ACHN (cell line): ENCODE measurements at places on chromosomes 1 and 21.

- DNase-seq = no peak
Measured at GRCh38 chr1:189633658-189634057, 844.0 kb downstream of the BRINP3 start.

DNA sequence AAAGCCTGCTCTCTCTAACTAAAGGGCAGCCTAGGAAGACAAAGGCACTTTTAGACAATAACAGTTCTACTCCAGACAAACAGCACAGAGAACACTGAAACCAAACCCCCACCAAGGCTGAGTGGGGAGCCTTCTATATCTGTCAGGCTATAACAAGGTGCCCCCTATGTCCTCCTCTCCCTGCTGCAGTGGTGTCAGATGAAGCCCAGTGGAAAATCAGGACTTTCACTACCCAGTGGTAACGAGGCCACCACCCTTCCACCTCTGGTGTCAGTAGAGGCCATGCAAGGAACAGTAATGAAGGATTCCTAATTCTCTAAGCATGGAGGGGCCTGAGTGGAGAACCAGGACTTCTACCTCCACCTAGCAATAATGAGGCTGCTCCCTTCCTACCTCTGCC lies 83.7 kb downstream of the ZSWIM5 start:
- DNase-seq = no peak

DNA sequence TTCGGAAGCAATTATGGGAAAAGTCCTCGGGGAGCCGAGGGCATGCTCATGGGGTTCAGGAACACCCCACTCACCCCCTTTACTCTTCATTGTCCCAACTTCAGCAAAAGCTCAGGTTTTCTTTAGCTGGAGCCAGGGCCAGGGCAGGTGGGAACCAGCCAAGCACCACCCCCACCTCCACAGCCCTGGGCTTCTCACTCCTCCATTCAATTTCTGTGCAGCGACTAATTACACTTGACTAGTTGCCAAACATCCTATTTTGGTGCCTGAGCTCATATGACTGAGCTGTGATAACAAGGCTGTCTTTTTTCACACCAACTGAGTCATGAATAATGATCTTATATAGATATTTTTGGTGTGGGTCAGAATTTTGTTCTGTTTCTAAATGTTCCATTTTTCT lies 257.2 kb upstream of the AJAP1 start:
- DNase-seq = no peak

GRCh38 chr1:240190881-240191401 lies 99.3 kb downstream of the FMN2 start:
- DNase-seq = peak; percentile 99

GRCh38 chr1:236066828-236067386 lies 2.0 kb upstream of the NID1 start:
- DNase-seq = no peak

GRCh38 chr1:16615253-16616252 lies 2.2 kb upstream of the NBPF1 start:
- DNase-seq = no peak

DNA sequence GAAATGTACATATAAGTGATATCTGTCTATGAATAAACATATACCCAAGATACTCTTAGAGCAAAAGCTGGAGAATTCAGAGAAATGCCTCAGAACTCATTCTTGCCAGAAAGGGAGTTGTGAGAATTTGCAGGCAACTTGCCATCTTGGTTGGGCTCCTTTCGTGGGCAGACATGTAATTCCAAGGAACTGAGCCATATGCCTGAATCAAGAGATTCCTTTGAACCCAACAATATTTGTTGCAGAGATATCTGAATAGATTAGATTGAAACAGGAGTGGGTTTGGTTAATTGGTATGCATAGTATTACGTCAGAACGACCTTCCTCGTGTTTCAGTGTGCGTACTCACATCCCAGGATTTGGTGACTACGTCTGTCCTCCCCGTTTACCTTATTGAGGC lies 67.0 kb downstream of the TGFB2 start:
- no peak for DNase-seq

GRCh38 chr1:15952317-15953258 lies 23.3 kb downstream of the ZBTB17 start:
- DNase-seq = peak; percentile 88

DNA sequence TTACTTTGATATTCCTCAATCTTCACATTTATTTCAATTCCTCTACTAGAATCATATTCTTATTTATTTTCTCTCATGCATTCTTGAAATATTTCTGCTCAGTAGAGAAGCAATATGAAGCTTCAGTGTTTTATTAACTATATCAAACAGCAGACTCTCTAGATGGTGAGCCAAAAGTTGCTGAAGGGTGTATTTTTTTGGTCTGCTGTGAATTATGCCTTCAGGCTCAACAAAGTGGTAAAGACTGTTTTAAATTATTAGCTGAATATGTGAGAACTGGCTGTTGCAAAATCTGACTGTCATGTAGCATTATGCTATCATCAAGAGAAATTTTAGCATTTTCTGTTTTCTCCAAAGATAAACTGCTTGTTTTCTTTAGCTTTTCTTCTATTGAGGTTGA lies 24.9 kb upstream of the CDC42BPA start:
- DNase-seq = no peak

DNA sequence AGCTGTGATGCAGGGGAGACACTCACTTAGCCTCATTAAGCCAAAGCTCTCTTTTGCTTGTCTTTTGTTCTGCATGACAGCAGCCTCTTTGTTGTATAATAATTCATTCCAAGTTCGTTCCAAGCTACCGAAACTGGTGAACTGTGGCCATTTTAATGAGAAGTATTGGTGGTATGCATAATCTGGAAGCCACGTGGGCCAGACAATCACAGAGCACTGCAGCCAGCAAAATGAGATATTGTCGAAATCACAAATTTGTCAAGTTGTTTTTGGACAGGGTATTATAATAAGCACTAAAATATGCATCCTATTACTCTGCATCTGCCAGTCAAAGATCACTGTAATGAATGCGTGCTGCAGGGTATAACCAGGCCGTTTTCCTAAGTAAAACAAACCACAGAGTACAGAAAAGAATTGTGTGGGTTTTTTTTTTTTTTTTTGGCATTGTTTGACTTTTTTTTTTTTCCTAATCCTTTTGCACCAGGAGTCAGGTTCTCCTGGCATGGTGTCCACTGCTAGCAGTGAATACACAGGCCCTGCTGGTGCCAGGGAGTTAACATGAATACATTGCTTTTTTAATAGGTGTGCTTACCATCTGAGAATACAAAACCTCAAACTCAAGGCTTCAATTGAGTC lies 423.9 kb downstream of the PTBP2 start:
- no peak for DNase-seq

DNA sequence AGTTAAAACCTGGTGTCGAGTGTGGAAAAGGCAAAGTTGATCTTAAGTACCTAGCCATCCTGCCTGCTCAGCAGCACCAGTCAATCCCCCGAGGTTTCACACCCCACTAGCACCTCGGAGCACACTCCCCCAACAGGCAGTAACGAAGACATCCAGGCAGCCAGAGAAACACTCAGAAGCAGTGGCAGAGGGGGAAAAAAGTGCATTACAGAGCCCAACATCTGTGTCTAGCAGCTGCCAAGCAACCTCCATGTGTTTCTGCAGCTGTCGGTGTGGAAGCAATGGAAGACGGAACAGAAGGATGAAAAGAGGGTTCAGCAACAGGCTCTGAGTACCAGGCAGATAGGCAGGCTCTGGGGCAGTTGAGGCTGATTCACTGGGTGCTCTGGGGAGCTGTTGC lies 73.4 kb upstream of the PROX1 start:
- no peak for DNase-seq

DNA sequence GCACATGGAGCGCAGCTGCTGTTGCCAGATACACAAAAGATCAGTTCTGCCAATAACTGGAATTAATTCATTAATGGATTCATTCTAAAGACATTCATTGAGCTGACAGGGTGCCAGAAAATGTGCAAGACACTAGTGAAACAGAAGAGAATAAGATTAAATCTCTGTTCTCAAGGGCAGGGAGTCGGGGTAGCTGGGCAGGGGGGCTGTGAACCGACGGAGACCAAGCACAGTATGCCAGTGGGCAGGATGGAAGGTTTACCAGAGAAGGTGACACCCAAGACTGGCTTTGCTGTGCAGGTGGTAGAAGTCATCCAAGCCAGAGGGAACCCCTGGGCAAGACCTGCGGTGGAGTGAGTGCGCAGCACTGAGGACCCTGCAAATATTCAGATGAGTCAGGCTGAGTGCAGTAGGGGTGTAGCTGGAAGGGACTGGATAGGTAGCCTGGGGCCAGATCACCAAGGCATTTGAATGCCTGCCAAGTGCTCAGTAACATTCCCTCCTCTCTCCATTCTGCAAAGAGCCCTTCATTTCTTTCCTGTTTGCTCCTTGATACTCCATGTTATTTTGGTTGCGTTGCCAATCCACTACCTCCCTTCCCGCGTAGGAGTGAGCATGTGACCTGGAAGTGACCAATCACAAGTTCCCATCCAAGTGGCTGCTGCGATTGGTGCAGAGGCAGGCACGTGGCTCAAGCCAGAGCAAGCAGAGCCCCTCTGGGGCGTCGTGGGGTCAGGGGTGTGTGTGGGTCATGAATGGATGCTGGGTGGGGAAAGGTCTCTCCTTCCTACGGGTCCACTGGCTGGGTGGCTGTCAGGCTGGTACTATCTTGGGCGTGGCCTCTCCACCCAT lies 413.1 kb downstream of the PTPRU start:
- DNase-seq = no peak

- no peak for DNase-seq
Measured at GRCh38 chr1:163258181-163258580, 55.5 kb upstream of the RGS5 start.
